ENCODE measurements at places on chromosomes 11 and 22.

DNA sequence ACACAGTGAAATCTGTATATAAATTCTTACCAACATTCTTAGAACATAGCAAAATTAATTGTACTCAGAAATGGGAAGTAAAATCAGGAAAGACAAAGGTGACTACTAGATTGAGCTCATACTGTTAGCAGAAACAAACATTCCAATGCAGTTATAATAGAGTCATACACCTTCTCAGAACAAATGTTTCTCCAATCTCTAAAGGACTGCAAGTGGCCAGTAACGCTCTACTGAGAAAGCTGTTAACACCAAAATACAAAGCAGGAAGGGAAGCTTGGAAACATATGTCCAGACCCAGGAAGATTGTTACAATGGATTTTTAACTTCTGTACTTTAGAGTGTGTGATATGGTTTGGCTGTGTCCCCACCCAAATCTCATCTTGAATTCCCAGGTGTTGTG is 341.5 kb downstream of the LARGE1 start:
- no peak for DNase-seq

- no peak for DNase-seq
Observed at GRCh38 chr11:64098318-64098831, 62.6 kb downstream of the FLRT1 start.

DNA sequence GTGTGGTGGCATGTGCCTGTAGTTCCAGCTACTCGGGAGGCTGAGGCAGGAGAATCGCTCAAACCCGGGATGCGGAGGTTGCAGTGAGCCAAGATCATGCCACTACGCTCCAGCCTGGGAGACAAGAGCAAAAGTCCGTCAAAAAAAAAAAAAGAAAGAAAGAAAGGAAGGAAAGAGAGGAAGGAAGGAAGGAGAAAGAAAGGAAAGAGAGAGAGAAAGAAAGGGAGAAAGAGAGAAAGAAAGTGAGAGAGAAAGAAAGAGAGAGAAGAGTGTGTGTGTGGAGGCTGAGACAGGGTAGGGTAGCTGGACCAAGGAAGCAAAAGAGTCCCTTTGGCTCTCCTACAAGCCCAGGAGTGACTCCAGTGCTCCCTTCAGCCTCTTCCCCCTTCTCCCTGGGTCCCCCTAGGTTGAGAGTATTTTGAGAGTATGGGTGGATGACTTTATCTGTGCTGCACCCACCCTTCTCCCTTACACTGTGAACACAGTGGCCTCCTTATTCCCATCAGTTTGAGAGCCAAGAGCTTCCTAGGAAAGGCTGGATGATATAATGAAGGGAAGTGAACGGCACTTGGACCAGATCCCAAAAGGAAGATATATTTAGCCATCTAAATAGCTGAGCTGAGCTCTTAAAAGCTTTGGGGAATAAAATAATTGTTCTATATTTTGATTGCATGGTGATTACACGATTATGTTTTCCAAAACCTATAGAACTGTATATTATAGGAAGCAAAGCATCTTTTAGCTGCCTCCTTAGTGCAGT is 9.5 kb upstream of the DENND5A start:
- no peak for DNase-seq

DNA sequence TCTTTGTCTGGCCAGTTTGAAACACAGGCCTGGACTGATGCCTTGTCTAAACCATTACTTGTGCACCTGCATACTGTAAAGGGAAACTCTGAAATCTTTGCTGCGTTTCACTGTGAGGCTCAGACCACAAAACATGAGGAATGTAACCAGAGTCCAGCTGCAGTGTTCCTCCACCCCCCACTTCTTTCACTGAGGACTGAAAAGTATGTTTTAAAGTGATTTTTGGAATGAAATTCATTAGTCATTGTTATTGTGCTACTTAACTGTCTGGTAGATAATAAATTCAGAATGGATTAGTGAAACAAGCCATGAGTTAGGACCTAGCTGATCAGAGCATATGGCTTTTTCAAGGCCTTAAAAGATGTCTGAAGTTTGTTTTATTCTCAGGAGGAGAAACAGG is 181.2 kb downstream of the WNT11 start:
- peak; percentile 95 for DNase-seq

GRCh38 chr11:86183694-86184093 is 60.9 kb upstream of the EED start:
- peak; percentile 86 for DNase-seq

DNA sequence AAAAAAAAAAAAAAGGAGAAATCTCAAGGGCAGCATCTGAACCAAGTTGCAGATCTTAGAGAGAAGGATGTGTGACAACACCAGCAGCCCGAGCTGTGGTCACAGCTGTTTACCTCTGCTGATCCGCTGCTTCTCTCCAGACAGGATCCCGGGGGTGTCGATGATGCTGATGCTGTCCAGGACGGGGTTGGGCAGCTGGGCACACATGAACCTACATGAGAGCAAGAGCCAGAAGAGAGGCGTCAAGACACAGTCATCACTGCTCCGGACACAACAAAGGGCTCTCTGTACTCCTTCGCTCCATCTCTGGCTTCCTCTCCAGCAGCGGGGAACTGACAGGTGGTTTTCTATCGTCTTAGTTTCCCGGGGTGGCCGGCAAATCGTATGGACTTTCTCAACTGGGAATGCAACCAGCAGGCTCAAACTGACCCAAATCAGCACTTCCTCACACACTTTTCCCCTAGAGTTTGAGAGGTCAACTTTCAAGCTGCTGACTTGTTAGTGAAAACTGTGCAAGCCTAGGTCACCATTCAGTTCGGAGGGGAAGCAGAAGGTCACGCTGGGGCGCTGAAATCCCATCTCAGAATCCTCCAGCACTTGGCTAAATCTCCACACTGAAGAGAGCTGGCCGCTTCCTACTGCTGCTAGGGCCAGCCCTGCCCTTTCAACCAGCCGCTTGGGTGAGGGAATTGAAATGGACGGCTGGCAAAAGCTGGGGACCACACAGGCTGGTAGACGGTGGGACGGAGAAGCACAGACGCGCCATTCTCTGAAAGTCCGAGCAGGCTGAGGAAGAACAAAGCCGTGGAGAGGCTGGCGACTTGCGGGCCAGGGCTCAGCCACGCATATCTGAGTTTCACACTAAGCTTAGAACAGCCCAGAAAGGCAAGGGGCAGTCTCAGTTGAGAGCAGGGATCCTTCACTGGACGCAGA is 3.8 kb downstream of the EHD1 start:
- no peak for DNase-seq

DNA sequence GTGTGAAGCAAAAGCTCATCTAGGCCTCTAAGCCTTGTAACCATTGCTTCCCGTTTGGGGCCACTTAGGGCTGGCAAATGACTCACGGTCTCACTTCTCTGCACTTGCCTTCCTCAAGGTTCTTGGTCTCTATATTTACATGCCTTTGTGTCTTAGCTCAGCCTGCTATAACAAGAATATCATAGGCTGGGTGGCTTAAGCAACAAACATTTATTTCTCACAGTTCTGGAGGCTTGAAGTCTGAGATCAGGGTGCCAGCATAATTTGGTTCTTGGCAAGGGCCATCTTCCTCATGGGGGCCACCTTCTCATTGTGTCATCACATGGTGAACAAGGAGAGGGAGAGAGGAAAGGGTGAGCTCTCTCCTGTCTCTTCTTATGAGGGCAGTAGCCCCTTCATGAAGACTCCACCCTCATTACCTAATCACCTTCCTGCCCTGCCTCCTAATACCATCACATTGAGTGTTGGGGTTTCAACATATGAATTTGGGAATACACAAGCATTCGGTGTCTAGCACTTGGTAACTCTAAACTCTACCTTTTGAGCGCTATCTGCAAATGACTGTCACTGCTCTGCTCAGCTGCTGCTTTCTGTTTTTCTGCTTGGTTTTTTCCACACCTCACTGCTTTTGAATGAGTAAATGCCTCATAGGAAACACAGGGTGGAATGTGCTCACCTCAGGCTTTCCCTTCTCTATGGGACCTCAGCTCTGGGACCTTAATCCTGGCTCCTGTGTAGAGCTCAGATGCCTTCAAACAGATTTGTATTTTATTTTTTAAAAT is 16.2 kb upstream of the ME3 start:
- DNase-seq: peak; percentile 82

DNA sequence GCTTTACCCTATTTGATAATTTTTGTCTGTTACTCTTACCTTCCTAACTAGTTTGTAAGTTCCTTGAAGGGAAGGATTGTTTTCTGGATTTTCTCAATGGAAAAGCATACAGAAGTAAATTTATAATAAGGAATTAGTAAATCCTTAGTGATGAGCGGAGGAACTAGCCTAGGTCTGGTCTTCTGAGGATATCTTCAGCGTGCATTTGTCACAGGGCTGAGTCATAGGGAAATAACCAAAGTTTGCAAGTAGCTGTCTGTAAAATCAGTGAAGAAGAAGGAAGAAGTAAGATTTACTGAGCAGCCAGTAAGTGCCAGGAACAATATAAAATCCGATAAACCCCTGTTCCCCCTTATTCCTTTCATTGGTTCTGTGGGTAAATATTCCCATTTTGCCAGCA is 162.7 kb upstream of the SORL1-AS1 start:
- peak; percentile 38 for DNase-seq

DNA sequence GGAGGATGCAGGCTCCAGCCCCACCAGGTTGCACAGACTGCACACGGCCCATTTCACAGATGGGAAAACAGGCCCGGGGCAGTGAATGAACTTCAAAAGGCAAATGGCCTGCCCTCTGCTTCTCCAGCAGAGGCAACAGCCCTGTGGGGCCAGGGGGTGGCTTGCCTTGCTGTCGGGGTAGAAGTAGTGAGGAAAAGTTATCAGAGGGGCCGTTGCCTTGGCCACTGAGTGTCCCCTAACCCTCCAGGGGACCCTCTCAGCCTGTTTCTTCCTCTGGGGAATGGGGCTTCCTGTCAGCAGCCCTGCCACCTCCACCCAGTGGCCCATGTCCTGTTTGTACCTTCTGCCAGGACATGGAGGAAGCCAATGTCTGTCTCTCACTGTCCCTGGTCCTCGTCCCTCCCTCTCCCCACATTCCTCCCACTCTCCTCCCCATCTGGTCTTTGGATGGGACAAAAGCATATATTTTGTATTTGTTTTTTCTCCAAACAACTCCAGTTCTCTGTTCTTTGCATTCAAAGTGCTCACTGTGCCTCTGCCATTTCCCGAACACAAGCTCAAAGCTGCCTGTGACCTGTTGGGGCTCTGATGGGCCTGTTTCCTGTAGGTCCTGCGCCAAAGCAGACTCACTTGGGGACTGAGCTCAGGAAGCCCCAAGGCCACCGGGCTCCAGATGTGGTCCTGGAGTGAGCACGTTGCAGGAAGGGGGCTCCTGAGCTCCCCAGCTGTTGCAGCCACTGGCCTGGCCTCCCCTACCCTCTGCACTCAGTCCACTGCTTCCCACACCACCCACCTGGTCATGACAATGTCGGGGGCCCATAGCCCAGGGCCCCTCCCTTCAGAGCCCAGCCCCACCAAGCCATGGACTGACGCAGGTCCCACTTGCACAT is 9.5 kb downstream of the MAP4K2 start:
- no peak for DNase-seq

GRCh38 chr11:47616726-47617416 is 22.7 kb upstream of the C1QTNF4 start:
- DNase-seq: peak; percentile 94

DNA sequence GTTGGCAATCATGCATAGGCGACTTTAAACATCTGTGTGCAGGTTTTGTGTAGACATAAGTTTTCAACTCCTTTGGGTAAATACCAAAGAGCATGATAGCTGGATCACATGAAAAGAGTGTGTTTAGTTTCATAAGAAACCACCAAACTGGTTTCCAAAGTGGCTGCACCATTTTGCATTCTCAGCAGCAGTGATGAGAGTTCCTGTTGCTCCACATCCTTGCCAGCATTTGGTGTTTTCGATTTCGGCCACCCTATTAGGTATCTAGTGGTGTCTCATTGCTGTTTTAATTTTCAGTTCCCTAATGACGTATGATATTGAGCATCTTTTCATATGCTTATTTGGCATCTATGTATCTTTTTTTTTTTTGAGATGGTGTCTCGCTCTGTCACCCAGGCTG is 62.8 kb upstream of the CCND1 start:
- DNase-seq: no peak

GRCh38 chr11:113014262-113015097 is 53.3 kb downstream of the NCAM1 start:
- DNase-seq: peak; percentile 18

- DNase-seq: peak; percentile 36
Observed at GRCh38 chr11:57482782-57483561, 22.6 kb downstream of the RTN4RL2 start.

- DNase-seq: peak; percentile 89
Observed at GRCh38 chr11:78149646-78150045, 10.2 kb upstream of the ALG8 start.

GRCh38 chr11:68264244-68264643 is 7.5 kb downstream of the C11orf24 start:
- no peak for DNase-seq

DNA sequence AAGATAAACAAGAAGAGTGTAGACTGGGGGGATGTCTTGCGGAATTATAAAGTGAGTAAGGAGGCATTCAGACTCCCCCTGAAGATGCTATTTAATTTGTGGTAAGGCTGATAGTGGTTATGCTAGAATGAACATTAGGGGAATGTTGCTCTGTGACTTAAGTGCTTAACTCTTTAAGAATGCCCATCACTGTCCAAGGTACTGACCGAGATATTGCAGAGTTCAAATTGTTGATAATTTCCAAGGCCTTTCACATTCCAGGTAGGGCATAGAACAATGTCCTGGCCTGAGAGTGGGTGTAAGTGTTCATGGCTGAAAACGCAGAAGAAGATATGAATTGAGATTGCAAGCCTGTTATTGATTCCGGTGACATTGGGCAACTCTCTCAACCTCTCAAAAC is 90.3 kb upstream of the SEZ6L start:
- DNase-seq: no peak

DNA sequence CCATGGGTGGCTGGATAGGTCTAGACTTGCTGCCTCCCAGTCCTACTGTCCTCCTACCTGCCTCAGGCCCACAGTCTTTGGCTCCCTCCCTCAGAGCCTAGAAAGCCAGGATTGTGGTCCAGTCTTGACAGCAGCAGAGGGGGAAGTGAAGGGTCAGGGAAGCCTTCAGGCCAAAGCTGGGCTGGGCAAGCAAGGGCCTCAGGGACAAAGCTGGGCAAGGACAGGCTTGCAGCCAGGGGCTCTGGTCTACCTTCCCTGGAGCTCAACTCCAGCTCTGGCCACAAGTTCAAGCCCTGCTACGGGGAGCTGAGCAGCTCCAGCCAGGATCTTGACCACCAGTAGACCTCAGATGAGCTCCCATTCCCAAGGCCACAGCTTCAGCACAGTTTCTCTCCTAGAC is 14.9 kb downstream of the LMO1 start:
- no peak for DNase-seq

Data from choroid plexus epithelial cell (primary cell).